ENCODE measurements at places on chromosomes 6 and 20. TPM values are rescaled to one million over a fixed set of nuclear protein-coding genes. Genes with fewer than 3 reads are reported as not detected.
A peak's percentile ranks its signal among the peaks of the same experiment; 100 is the strongest.

The MAP1LC3A gene
- 89.8 TPM for total RNA-seq

The PTPRK gene
- 35.3 TPM for total RNA-seq

- DNase-seq = no peak
These were observed 22.4 kb upstream of the SNX9 start for GRCh38 chr6:157800420-157801237.

GRCh38 chr20:48826883-48827771, 672 bp downstream of the PREX1 start:
- DNase-seq = no peak

GRCh38 chr6:13139119-13139518, 189.2 kb downstream of the TBC1D7 start:
- no peak for DNase-seq

- peak; percentile 13 for DNase-seq
These were observed 82.7 kb downstream of the SH3BGRL2 start for GRCh38 chr6:79713701-79714322.

GRCh38 chr20:39775110-39775509, 813.0 kb downstream of the DHX35 start:
- peak; percentile 85 for DNase-seq

- no peak for DNase-seq
These were observed 35.6 kb downstream of the RIOK1 start for GRCh38 chr6:7424967-7425807.
